ENCODE measurements at places on chromosomes 7 and 10.

- no peak for DNase-seq
These were observed 21.8 kb upstream of the ZMIZ1 start for GRCh38 chr10:79046741-79047583.

DNA sequence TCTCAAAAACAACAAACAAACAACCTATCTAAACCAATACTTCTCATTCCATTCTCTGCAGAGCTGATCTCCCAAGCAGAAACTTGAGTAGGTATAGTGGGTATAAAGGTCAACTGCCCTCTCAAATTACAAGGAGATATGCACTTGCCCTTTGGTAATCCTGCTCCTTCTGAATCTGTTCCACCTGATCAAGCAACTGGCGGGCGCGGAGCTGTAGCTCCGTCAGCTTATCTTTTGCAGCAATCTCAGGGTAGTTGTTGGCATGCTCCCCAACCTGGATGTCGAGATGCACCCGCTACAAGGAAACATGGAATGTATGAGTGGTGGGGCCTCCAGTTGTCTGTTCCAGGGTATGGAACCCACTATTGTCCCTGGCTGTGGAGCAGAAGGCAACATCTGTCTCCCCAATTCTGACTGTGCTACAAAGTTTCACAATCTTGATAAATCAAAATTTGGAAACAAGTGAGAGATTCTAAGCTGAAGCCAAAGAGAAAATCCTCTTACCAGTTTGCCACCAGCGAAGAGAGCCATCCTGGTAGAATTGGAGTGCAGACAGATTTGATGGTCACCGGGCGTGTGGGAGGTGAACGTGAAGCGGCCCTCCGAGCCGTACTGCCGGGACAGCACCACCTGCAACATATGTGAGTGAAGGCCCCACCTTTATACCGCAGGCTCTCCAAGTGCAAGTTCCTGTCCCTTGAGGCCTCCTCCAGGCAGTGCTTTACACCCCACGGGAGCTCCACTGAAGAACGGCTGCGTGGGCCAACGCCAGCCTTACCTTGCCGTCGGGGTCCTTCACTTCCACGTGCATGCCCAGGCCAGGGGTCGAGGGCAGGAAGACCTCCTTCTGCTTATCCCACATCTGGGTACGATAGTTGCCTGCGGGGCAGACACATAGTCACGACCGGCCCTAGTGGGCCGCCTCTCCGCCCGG, 819 bp downstream of the TMED4 start:
- no peak for DNase-seq

GRCh38 chr10:85786401-85786899, 580.1 kb downstream of the GRID1 start:
- no peak for DNase-seq

- no peak for DNase-seq
These were observed 9.4 kb downstream of the NPC1L1 start for GRCh38 chr7:44531421-44532380.

GRCh38 chr10:109962247-109962646, 38.9 kb upstream of the XPNPEP1 start:
- peak; percentile 26 for DNase-seq

- peak; percentile 84 for DNase-seq
These were observed at the start of gene MIOS for GRCh38 chr7:7566651-7567611. Gene MIOS, plus strand, starts transcription at chr7:7566884. Its CDS starts 5,592 bp downstream, at chr7:7572476.

DNA sequence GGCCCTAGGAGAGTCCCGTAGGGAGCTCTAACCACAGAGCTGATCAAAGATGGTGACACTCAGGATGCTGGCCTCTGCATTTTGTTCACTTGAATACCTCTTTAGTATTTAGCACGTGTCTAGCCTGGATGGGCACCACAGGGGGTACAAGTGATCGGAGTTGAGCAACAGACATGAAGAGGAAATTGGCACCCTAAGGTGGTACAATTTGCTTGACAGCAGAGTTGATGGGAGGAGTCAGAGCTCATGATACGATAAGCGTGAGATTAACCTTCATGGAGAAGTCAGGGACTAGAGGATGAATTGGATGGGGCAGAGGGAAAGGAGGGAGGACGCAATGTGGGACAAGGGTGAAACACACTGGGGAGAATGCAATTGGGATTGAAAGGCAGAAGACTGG, 9.9 kb upstream of the ZNF212 start:
- DNase-seq = no peak

DNA sequence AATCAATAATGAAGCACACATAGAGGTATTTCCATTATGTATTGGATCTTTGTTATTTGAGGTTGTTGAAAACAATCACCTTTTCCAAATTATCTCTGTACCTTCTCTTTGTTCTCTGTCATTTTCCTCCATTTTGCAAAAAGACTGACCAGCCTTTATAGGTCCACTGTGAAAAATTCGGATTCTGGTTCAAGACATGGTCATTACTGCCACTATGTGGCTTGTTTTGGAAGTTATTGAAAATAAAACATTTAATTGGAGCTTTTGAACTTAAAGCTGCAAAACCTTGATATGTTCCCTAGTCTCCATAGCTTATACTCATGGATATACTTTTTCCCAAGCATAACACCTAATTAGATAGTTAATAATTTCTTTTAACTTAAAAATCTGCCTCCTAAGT, 1094.4 kb downstream of the NRG3 start:
- DNase-seq = no peak

DNA sequence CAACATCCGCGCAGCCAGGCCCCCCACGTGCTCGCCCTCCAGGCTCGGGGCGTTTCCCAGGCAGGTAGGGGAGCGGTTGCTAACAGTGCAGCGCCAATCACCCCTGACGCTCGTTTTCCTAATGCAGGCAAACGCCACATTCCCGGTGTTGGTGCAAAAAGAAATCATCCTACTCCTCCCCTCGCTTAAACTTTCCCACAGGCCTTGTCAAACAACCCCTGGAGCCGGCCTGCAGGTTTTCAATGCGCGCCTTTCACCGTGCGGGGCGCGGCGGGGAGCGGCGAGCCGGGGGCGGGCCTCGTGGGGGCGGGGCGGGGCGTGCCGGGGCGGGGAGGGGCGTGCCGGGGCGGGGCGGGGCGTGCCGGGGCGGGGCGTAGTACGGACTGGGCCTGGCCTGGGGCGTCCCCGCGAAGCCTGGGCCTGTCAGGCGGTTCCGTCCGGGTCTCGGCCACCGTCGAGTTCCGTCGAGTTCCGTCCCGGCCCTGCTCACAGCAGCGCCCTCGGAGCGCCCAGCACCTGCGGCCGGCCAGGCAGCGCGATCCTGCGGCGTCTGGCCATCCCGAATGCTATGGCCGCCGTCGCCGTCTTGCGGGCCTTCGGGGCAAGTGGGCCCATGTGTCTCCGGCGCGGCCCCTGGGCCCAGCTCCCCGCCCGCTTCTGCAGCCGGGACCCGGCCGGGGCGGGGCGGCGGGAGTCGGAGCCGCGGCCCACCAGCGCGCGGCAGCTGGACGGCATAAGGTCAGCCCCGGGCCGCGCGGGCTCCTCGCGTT, at the start of gene ECHDC3:
ECHDC3 (plus strand) TSS at position 374 of the 770 bp plus-strand sequence; CDS start at position 569, 195 bp downstream.
- DNase-seq = peak; percentile 54

DNA sequence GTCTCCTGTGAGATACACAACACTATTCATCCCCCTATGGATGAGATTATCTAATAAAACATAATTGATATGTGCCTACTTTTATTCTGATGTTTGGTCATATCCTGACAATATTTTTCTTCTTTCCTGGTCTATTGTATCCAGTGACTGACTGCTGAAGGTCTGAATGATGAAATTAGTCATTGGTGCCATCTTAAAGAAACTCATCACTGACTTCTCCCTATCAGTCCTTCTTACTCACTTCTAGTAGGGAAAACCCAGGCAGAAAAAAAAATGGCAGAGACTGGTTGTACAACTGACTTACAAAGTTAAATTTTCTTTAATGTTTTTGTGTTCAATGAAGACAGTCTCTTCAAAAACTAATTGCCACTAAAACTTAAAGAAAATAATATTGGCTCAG, 377.4 kb downstream of the HTR7 start:
- DNase-seq = no peak

GRCh38 chr7:144780071-144780608, 55.7 kb downstream of the TPK1 start:
- peak; percentile 14 for DNase-seq

- DNase-seq = peak; percentile 56
These were observed 259.3 kb downstream of the SNX13 start for GRCh38 chr7:17680943-17681351.

DNA sequence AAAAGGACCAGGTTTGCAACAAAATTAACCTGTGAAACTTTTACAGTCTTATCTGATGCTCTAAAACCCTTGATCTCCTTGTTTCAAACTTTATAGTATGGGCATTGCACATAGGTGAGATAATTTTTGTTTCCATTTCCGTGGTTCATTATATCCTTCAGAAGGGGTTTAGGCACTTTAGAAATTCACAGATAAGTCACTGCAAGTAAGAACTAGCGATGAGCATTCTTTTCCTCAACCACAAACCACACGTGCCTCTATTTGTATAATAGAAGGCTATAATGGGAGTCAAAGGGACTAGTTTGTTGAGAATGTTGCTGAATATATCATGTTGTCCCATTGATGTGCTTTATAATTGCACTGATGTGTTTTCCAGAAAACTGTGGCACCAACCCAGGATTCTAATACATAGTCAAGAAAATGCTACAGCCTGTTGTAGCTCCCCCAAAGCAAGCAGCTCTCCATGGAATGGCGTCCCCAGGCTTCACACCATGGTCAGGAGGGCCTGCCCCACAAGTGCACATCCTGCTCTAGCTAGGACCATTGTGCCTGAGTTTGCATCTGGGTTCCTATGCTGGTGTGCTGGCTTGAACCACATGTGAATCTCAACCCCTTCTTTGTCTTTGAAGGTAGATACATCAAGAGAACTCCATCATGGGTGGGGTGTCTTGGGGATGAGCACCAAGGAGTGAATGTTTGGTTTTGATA, 14.0 kb upstream of the ATXN7L1 start:
- no peak for DNase-seq

GRCh38 chr7:107594961-107595737, 15.1 kb downstream of the BCAP29 start:
- DNase-seq = peak; percentile 79

DNA sequence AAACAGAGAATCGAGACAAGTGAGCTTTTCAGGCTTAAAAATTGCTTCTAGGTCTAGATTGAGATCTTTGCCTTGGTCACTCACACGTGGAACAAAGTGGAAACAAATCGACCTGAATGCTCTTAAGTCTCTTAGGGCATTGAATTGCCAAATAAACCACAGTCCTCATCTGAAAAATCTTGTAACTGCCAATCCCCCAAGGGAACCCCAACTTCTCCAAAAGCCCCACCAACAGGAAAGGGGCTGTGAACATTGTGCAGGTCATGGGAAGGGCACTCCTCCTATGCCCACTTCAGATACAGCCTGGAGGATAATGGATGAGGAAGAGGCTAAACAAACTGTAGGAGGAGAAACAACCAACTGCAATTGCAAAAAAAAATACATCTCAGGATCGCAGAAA, 91.3 kb downstream of the DGKI start:
- DNase-seq = no peak

DNA sequence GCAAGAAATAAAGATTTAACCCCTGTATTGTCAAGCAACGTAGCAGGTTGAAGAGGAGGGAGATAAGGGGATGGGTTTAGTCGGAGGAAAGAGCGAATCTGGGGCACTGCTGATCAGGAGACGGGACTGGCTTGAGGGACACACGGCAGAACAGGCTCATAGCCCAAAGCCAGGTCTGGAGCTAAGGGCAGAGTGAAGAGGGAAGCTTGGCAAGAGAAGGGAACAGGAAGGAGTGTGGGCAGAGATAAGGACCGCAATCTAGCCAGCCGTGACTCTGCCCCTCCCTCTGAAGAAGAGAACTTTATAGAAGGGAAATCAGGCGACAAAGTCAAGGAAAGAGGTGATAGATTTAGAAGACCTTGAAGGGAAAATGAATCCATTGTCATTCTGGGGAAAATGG, 67.6 kb downstream of the CAV1 start:
- DNase-seq = no peak

DNA sequence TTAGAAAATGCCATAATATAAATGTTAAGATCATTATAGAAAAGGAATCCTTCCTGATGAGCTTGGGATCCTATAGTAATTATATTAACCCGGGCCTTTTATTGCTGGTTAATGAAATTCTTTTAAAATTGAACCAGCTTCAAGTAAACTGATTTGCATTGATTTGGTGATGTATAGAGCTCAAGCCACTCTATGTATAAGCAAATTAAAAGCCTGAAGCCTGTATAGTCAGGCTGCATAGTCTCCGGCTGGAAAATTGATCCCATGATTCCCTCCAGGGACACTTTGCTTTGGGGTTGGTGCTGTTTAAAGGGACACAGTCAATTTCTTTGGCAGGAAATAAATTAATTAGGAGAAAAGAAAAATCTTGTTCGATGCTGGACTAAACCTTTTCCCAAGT, 199.1 kb downstream of the HERPUD2 start:
- no peak for DNase-seq

DNA sequence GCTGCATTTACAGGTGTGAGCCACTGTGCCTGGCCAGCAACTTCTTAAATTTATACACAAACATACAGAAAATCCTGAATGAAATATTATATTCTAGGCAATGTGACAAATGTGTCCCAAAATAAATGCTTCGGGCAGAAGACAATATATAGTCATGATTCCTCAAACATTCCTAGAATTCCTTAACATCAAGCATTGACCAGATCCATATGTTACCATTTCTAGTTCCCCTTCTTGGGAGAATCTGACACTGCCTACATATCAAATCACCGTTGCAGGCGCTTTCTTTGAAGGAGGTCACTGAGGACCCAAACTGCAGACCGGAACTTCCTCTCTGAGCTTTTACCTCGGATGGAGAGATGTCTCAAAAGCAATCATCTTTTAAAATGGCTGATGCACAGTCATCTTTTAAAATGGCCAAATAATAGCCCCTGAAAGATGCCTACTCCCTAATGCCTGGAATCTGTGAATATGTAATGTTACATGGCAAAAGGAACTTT, 323.5 kb downstream of the PHF14 start:
- DNase-seq = no peak

DNA sequence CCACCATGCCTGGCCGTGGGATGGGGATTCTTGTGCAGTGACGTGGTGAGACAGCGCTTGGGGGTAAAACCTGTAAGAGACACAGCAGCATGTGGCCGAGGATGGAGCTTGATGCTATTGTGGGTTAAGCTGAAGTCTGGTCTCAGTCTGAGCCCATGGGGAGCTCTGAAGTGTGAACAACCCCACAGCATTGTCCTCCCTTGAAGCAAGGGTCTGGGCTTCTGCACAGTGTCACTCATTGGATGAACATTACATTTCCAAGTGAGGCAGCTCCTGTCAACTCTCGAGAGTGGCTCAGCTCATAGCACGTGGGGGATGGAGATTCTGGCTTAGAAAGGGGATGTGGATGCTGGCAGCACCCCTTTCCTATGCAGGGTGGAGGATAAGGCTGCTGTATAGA, 32.2 kb upstream of the ZNF438 start:
- no peak for DNase-seq

- peak; percentile 74 for DNase-seq
These were observed 102.2 kb downstream of the RBM20 start for GRCh38 chr10:110746254-110746826.

- DNase-seq = no peak
These were observed 14.4 kb downstream of the POT1 start for GRCh38 chr7:124915242-124915641.

- no peak for DNase-seq
These were observed 46.9 kb upstream of the SFMBT2 start for GRCh38 chr10:7457478-7458316.

Data from fibroblast of gingiva (primary cell).